ENCODE measurements at places on chromosomes 5 and 9. TPM values are rescaled to one million over a fixed set of nuclear protein-coding genes. Genes with fewer than 3 reads are reported as not detected.
A peak's percentile ranks its signal among the peaks of the same experiment; 100 is the strongest.

DNA sequence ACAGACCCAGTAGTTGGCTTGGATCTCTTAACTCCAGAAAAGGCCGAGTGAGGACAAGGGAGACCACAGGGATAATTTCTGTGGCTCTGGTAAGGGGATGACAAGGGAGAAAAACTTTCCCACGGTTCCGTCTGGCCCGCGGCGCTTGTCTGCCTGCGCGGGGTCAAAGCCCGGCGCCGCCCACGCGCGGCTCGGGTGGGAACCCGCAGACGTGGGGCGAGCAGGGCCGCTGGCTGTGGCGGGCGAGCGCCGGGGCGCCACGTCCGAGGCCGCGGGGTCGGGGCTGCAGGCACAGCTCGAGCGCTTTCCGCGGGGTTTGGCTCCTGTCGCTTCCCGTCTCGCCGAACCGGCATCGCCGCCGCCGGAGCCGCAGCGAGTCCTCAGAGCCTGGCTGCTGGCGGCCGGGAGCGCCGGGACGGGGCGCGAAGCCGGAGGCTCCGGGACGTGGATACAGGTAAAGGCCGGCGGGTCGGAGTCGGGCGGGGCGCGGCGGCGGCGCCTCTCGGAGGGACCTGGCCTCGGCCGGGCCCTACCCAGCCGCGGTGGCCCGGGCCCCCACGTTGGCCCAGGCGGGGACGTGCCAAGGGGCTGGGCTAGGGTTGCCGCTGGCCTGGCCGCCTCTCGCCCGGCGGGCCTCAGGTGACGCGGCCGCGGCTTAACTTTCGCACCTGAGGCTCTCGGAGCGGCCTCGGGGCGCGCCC is at the start of gene RNF180:
TSS of gene RNF180 (plus strand) at position 344 of the 701 bp plus-strand sequence. CDS start 34,965 bp downstream, outside the sequence.
- no peak for DNase-seq

PKD2L2 gene
- total RNA-seq = not detected

DNA sequence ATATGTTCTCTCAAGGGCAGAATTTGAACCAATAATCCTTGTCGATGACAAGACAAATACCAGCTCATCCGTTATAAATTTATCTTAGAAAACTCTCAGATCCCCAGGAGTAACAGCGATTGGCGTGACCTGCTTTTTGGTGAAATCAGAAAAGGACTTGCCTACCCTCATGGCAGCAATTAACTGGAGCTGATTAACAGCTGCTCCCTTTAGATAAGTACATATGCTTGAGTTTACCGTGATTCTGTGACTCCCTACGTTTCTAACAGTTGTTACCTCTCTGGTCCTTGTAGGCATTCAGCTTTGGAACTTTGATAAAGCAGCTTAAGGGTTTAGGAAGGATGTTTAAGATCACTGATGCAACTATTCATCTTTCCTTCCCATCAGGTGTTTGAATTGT is 2.6 kb downstream of the INVS start:
- peak; percentile 32 for DNase-seq

GRCh38 chr9:5845157-5845531 is 12.2 kb upstream of the ERMP1 start:
- no peak for DNase-seq

LAMC3 gene
- not detected for total RNA-seq

GRCh38 chr5:69415584-69415958 is 655 bp downstream of the MARVELD2 start:
- no peak for DNase-seq

DNA sequence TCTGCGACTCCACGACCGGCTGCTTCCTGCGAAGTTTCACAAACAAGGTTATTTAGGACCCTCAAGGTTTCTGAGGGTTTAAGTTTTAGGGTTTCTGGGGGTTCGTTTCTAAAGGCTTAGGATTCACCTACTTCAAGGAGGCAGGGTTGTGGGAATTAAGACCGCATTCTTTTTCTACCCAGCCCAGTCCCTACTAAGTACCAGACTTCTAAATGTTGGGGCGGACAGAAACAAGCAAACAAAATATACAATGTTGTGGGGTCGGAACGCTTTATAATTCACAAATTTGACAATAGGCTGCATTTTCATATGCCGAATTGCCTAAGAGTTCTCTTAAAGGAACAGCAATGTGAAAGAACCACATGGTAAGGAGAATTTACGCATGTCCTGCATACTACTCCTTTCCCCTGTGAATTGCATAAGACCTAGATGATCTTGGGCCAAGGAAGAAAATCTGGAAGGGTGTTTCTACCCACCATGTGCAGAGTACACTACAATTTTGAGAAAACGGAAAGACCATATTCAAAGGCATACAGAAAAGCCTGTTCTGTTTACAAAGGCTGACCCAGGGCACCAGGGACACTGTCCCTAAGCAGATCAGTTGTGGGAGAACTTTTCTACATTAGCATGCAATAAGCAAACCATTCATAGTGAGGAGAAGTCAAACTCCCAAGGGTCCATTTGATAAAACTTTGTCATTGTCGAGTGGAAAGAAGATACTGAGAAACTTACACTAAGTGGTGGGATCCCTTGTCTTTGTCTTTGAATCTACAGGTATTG is 457.3 kb downstream of the RAB3C start:
- DNase-seq = no peak

GRCh38 chr9:134434894-134435506 is 108.7 kb downstream of the RXRA start:
- DNase-seq = no peak

GRCh38 chr5:178150977-178151734 is 2.5 kb downstream of the NHP2 start:
- no peak for DNase-seq

DNA sequence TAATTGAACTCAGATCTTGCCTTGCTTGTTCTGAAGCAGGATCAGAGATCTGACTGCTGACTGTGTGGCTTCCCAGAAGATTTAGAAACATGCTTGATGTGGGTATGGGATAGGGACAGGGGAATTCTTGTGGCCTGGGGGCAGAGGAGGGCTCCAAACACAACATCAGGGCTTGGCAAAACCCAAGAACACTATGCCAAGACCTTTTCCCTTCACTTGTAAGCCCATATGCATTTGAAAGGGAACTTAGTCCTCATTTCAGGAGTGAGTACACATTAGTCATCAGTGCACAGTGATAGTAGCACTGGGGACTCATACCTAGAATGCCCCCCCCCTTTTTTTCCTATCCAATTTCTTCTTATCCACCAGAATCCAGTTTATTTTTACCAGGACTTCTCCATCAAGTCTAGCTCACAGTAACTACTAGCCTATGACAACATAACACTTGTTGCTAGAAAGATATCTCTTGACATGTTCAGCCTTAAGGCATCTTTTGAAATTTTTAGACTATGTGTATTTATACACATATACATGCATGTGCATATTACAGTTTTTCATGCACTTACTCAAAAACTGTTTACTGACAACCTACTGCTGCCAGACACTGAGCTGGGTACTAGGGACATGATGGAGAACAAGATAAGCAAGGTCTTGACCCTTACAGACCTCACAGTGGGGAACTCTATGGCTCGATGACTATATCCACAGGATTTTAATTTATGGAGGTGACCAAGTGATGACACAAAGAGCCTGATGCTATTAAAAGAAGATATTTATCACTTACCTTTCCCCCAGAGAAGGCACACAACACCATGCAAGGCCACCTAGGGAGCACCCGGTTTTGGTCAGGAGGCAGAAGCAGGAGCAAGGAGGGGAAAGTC is 158.3 kb upstream of the MAP3K1 start:
- DNase-seq = no peak

ARSI gene
- total RNA-seq = 0.04 TPM

GRCh38 chr9:286071-286740 is 71.5 kb downstream of the DOCK8 start:
- DNase-seq = no peak

GGTA1 gene
- not detected for total RNA-seq

- DNase-seq = peak; percentile 76
These were observed 744 bp downstream of the TARS1 start for GRCh38 chr5:33441241-33442177.

GRCh38 chr9:126915281-126915816 is 767 bp downstream of the RALGPS1 start:
- DNase-seq = peak; percentile 81

GRCh38 chr5:174272671-174273070 is 227.2 kb downstream of the NSG2 start:
- no peak for DNase-seq

GRCh38 chr9:132753593-132753880 is 83.3 kb downstream of the GTF3C4 start:
- DNase-seq = no peak

EFCAB9 gene
- not detected for total RNA-seq

TNFAIP8 gene
- total RNA-seq = 36.7 TPM

DNA sequence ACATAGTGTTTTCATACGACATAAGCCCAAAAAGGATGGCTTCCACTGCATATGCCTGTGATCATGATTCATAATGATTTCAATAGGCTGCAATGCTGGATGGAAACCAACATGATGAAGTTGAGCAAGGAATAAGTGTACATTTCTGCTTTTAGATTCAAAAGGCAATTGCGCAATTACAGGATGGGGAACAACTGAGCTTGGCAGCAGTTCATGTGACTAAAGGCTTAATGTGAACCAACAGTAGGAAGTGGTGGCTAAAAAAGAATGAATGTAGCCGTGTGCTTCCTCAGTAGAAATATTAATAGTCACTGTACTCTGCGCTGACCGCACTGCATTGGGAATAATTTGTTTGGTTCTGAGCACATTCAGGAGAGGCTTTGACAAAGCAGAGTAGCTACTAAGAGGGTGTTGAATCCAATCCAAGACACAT is 51.2 kb downstream of the SLC1A3 start:
- DNase-seq = no peak

Measured in K562 (cell line).